A673 (cell line): ENCODE measurements at places on chromosomes 7 and 10. TPM values are rescaled to one million over a fixed set of nuclear protein-coding genes. Genes with fewer than 3 reads are reported as not detected.

The HOXA11 gene
- not detected in 2 replicates for total RNA-seq

DNA sequence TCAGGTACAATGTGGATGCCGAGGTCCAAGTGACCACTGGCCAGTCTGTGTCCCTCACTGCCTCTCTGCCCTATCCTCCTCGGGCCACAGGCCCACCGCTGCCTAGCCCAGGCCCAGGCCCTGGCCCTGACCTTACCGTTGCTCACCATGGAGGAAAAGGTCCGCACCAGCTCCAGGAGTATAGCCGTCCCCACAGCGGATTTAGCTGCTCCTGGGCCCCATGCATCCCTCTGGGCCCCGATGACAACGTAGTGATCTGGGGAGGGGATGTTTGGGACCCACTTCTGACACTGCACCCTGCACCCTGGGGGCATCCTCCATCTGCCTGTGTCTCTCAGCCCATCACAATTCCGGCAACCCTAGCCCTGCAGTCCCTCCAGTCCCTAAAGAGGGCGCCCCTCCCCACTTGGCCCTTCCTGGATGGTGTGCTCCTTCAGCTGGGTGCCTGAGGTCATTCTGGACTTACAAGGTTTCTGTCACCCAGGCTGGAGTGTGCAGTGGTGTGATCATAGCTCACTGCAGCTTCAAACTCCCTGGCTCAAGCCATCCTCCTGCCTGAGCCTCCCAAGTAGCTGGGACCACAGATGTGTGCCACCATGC, 12.1 kb downstream of the TFR2 start:
- peak; percentile 48 for DNase-seq

The SLC39A12 gene
- not detected in 2 replicates for total RNA-seq

DNA sequence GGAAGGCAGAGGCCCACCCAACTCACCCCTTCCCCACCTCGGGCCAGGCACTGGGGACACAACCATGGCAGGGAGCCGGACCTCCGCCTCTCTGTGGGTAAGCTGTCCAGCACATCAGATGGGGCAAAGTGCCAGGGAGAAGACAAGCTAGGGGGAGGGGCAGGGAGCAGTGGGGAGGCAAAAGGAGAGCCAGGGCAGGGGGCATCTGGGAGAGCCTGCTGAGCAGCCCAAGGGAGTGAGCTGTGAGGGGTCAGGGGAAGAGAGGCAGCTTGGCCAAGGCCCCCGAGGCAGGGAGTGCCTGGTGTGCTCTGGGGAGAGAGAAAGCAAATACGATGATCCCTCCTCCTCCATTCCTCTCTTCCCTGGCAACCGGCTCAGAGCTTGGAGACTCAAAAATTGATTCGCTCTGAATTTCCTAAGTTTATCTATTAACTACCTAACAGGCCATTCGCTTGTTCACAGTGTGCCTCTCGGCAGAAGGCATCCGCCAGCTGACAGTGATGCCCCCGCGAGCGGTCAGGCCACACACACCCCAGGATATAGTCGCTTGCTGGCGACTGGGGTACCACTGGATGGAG, 4.5 kb downstream of the CAMK2B start:
- no peak for DNase-seq

DNA sequence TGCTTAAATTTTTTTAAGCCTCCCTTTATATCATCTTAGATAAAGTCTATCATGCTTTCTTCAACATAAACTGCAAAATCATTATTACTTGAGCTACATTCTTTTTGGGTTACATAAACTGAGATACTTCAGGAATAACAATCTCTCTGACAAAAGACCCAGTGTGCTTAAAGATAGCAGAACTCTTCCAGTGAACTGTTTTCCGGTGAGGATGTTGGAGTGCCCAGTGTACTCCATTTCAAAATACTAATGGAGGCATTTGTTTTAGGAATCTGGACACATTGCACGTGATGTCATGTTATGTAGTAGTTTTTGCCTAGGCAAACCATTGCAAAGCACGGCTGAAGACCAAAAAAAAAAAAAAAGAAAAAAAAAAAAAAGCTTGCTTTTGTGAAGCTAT, 388.2 kb upstream of the CELF2 start:
- DNase-seq, result no peak

- DNase-seq, result peak; percentile 68
These were observed 43.4 kb downstream of the LDB3 start for GRCh38 chr10:86711513-86712316.

The SPDYE11 gene
- not detected in 2 replicates for total RNA-seq

The AQP1 gene
- total RNA-seq, result 0.37 and 0.49 TPM in 2 replicates

GRCh38 chr10:65945061-65945460, 980.8 kb upstream of the LRRTM3 start:
- DNase-seq, result no peak

The GIMAP1 gene
- not detected in 2 replicates for total RNA-seq

The TEX36 gene
- 0.61 and 1.3 TPM in 2 replicates for total RNA-seq

The GIMAP2 gene
- 4.3 TPM in 2 replicates for total RNA-seq

The C10orf62 gene
- not detected in 2 replicates for total RNA-seq

The EIF4H gene
- total RNA-seq, result 432 and 453 TPM in 2 replicates

DNA sequence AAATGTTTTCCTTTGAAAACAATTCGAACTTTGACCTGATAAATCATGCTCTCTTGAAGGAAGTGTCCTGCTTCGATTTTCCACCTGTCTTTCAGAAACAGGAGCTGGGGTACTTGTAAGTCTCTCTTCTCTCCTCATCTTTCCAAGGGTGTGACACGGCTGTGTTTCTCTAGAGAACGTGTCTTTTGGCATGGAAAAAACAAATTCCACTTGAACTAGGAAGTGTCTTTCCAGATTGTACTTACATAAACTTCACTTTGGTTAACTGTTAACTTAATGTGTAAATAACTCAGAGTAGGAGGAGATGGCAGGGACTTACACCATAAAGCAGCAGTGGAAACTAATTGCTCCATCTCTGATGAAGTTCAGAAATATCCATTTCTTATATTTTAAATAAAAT, 4.2 kb upstream of the CALCR start:
- DNase-seq, result no peak

GRCh38 chr7:130201796-130202195, 3.4 kb downstream of the TMEM209 start:
- no peak for DNase-seq

DNA sequence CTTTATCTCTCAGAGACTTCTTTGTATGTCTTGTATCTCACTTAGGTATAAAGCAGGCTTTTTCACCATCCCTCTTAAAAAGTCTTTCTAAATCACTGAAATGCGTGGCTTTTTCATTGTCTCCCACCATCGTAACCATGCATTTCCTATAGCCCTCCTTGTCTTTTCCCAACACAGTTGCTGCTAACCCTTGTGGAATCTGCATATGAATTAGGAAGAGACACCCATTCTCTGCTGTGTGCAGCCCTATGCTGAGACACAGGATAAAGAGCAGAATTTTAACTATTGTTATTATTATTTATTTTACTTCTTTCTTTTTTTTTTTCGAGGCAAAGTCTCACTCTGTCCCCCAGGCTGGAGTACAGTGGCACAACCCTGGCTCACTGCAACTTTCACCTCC, 804.3 kb upstream of the COBL start:
- DNase-seq, result no peak
